ENCODE measurements at places on chromosomes 5 and 9. TPM values are rescaled to one million over a fixed set of nuclear protein-coding genes. Genes with fewer than 3 reads are reported as not detected.

DNA sequence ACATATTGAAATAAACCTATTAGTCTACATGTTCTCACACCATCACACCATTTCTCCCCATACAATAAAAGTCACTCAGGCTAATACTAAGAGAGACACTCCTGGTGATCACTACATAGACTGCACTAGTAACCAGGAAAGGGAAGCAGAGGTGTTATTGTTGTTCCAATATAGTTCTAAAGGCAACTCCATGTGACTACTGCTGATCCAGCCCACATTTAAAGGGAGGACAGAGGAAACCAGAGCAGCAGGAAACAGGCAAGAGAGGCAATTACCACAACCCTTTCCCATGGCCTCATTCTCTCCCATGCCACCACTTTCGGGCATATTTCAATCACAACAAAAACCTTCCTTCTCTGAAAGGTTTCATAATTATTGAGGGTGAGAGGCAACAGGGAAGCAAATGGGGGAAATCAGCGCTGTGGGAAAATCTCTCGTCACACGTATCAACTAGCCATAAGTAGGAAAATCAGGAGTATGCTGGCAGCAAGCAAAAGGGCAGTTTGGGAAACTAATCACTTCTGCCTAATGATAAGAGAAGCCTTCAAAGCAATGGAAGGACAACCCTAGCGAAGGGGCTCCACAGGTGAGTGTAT lies 1.8 kb downstream of the UBAP2 start:
- peak overlapping the region; percentile 90 for H3K4me3 ChIP-seq
- H3K36me3 ChIP-seq = no peaks in the 10 kb centered on the region
- H3K4me1 ChIP-seq = peaks cover 43% of the 10 kb centered on the region
- no peak overlapping the region for H3K27ac ChIP-seq
- no peaks in the 10 kb centered on the region for H3K27me3 ChIP-seq

- no peak for DNase-seq
- no peaks in the 10 kb centered on the region for H3K36me3 ChIP-seq
- H3K4me1 ChIP-seq = peaks cover 39% of the 10 kb centered on the region
- no peaks in the 10 kb centered on the region for H3K27me3 ChIP-seq
- H3K4me3 ChIP-seq = no peak overlapping the region
These were observed 37.2 kb downstream of the MRPS27 start for GRCh38 chr5:72282878-72283277.

DNA sequence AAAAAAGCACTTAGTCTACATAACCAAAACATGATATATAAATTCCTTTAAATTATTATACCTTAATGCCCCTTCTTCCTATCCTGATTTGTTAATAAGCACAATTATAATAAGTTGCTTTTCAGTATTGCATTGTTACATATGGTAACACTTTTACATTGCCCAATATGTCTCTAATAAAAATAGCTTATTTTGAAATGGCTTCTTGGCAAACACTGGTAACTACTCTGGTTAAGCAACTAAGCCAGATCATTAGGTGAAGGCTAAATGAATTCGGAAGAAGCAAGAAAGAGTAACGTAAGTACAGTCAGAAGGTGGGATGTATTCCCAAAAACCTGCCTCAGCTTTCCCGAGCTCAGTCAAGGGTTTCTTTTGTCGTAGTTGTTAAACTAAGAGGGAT lies 85.3 kb downstream of the TTC39B start:
- H3K4me3 ChIP-seq = no peak overlapping the region
- DNase-seq = no peak
- no peaks in the 10 kb centered on the region for H3K36me3 ChIP-seq
- peaks cover 10% of the 10 kb centered on the region for H3K4me1 ChIP-seq
- no peak overlapping the region for H3K27ac ChIP-seq
- no peaks in the 10 kb centered on the region for H3K27me3 ChIP-seq

- no peak overlapping the region for H3K4me3 ChIP-seq
- H3K36me3 ChIP-seq = no peaks in the 10 kb centered on the region
- no peaks in the 10 kb centered on the region for H3K27me3 ChIP-seq
- DNase-seq = no peak
These were observed 13.6 kb upstream of the REEP5 start for GRCh38 chr5:112935675-112936074.

DNA sequence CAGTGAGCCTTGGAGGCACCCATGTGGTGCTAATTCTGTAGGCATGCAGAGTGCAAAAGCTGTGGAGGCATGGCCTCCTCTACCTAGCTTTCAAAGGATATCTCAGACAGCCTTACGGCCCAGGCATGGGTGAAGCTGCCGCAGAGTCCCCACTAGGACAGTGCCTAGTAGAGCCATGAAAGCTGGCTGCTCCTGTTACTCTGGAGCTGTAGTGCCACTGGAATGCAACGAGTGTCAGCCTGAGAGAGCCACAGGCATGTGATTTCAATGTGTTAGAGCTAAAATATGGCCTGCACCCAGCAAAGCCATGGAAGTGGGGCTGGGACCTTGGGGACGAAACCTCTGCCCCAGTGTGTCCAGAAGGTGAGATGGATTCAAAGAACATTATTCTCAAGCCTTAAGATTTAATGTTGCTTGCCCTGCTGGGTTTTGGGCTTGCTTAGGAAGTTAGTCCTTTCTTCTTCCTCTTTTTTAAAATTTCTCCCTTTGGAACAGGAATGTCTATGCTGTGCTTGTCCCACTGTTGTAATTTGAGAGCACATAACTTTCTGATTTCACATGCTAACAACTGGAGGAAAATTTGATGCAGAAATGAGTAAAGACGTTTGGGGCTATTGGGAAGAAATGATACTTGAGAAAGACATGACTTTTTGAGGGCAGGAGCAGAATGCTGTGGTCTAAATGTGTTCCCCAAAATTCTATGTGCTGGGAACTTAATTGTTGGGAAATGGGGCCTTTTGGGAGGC lies 298.4 kb downstream of the PSAT1 start:
- no peaks in the 10 kb centered on the region for H3K27me3 ChIP-seq
- no peak overlapping the region for H3K27ac ChIP-seq
- DNase-seq = no peak
- H3K4me1 ChIP-seq = no peaks in the 10 kb centered on the region
- H3K4me3 ChIP-seq = no peak overlapping the region
- H3K36me3 ChIP-seq = no peaks in the 10 kb centered on the region

- no peaks in the 10 kb centered on the region for H3K27me3 ChIP-seq
- no peak overlapping the region for H3K4me3 ChIP-seq
- DNase-seq = no peak
- H3K36me3 ChIP-seq = no peaks in the 10 kb centered on the region
- H3K27ac ChIP-seq = no peak overlapping the region
- no peaks in the 10 kb centered on the region for H3K4me1 ChIP-seq
These were observed 50.2 kb downstream of the PLPP1 start for GRCh38 chr5:55484531-55484930.

DNA sequence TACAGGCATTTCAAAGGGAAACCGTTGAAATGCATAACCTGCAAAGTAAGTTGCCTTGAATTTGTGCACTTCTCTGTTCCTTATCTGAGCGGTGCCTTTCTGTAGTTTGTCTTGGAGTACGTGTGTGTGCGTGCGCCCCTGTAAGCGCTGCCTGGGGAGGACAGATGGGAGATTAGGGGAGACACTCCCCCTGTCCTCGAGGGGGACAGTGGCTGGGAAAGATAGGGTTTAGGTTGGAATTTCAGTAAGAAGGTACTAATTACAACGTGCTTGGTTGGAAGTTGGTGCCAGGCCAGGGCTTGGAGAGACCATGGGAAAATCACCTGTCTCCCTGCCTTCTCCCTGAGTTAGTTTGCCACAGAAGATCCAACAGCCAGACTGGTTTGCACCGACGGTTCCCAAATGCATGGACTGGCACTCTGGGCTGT lies 73.2 kb downstream of the PIK3R1 start:
- no peaks in the 10 kb centered on the region for H3K36me3 ChIP-seq
- DNase-seq = no peak
- H3K4me1 ChIP-seq = peaks cover 93% of the 10 kb centered on the region
- peak overlapping the region; percentile 45 for H3K4me3 ChIP-seq
- peak overlapping the region; percentile 79 for H3K27ac ChIP-seq

DNA sequence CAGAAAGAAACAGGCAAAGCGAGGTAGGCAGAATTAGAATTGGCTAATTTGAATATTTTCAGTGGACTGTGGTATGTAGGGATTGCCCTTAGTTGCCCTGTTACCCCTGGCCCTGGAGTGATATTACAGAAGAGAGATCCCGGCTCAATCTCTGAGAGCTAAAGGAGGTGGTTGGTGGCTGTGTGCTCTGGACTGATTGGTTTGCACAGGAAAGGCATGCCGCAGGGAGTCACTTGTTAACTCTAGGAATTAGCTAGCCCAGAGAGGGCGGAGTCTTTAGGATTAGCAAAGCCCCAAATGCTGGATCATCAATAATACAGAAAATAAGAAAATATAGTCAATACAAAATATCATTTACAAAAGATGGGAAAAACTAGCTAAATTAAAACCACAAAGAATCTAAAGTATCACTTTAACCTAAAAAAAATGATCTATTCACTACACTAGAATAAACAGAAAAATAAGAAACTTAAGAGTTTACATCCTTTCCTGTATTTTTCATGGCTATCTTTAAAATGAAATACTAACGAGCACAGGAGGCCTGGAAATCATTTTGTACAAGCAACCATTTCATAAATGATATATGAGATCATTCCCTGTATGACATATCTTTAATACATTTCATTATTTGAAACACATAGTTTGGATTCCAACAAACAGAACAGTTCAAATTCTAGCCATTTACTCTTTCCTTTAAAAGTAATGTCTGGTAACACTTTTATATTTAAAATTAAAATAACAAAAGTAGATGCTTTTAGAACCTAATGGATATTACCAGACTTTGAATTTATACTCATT lies 71.1 kb downstream of the GNAQ start:
- DNase-seq = no peak
- H3K4me1 ChIP-seq = peaks cover 43% of the 10 kb centered on the region
- H3K36me3 ChIP-seq = no peaks in the 10 kb centered on the region
- no peak overlapping the region for H3K4me3 ChIP-seq

- DNase-seq = no peak
- no peaks in the 10 kb centered on the region for H3K36me3 ChIP-seq
- H3K4me3 ChIP-seq = no peak overlapping the region
- no peak overlapping the region for H3K27ac ChIP-seq
- H3K4me1 ChIP-seq = peaks cover 10% of the 10 kb centered on the region
These were observed 92.6 kb downstream of the RIC1 start for GRCh38 chr9:5721279-5722087.

DNA sequence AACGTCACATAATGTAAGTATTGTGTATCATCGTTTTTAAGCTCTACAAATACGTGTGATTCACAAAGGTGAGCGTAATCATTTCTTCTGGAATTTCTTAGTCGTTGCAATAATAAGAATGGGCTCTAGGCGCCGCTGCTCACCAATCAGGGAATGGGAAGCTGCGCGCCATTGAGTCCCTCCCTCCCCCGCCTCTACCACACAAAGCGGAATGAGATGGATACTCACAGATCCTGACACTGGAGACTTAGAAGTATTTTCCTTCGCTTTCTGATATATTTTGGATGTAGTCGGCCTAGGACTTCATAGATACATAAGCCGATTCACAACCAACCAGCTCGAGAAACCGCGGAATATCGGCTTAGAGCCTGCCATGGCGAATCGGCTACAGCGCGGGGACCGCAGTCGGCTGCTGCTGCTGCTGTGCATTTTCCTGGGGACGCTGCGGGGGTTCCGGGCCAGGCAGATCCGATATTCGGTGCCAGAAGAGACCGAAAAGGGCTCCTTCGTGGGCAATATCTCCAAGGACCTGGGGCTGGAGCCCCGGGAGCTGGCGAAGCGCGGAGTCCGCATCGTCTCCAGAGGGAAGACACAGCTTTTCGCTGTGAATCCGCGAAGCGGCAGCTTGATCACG lies at the start of gene PCDHGA11:
TSS of gene PCDHGA11 (plus strand) at position 197 of the 634 bp plus-strand sequence. CDS start at position 374, 177 bp downstream.
- no peaks in the 10 kb centered on the region for H3K27me3 ChIP-seq
- no peak for DNase-seq
- H3K4me1 ChIP-seq = no peaks in the 10 kb centered on the region
- H3K4me3 ChIP-seq = peak within 1 kb of the TSS; percentile 17

DNA sequence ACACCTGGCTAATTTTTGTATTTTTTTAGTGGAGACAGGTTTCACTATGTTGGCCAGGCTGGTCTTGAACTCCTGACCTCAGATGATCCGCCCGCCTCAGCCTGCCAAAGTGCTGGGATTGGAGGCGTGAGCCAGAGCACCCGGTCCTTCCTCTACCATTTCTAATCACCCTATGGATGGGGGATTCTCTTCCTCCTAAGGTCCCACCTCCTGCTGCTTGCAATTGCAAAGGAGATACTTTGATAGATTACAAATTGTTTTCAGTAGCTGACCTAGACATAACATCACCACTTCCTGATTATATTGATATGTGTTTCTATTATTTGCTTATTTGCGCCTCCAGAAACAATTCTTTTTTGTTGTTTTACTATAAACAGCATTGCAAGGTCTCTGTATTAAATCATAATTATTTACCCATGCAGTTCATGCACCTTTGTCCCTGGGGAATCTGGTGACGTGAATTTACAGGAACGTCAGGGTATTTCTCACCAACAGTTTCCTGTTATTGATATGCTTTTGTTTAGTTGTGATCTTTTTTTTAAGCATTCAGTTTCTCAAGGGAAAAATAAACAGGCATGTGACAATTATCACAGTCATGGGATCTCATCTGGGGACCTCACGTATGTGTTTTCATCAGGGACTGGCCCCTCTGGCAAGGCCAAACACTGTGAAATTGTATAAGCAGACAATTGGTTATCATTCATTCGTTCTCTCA lies 43.2 kb downstream of the ESM1 start:
- no peak for DNase-seq
- H3K4me1 ChIP-seq = no peaks in the 10 kb centered on the region
- H3K4me3 ChIP-seq = no peak overlapping the region
- no peaks in the 10 kb centered on the region for H3K27me3 ChIP-seq
- H3K36me3 ChIP-seq = no peaks in the 10 kb centered on the region

DNA sequence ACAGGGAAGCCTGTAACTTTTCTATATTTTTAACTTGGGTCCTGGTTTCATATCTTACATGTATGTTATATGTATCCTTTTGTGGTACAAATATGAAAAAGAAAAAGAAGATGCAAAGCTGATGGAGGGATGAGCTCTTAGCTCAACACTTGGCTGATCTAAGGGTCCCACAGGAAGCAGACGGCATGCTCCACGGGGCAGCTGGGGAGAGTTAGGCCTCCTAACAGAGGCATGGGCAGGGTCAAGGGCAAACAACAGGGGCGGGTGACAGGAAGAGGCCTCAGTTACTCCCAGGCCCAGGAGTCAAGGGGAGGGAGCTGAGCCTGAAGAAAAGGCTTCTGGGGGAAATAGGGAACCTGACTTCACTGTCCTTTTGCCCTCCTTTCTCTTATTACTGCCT lies 287.2 kb downstream of the ZSWIM6 start:
- no peaks in the 10 kb centered on the region for H3K27me3 ChIP-seq
- H3K36me3 ChIP-seq = no peaks in the 10 kb centered on the region
- no peak for DNase-seq
- H3K27ac ChIP-seq = no peak overlapping the region
- H3K4me3 ChIP-seq = no peak overlapping the region

- no peak overlapping the region for H3K4me3 ChIP-seq
- H3K36me3 ChIP-seq = no peaks in the 10 kb centered on the region
- H3K27me3 ChIP-seq = no peaks in the 10 kb centered on the region
- H3K27ac ChIP-seq = no peak overlapping the region
- H3K4me1 ChIP-seq = no peaks in the 10 kb centered on the region
These were observed 384.4 kb upstream of the PDE4D start for GRCh38 chr5:60277941-60278340.

Gene INSL4
- total RNA-seq = not detected

Gene STKLD1
- total RNA-seq = not detected

Gene FKTN
- 5.9 TPM for total RNA-seq

Gene CNTNAP3
- total RNA-seq = 14.7 TPM

Gene SLC1A3
- total RNA-seq = 18.9 TPM

Gene OGN
- total RNA-seq = 11.5 TPM

Gene HSDL2
- total RNA-seq = 25.8 TPM

Gene CCDC152
- total RNA-seq = not detected

Data from vagina (tissue), 2 donors.